ENCODE measurements at places on chromosomes 7 and 10.

- no peak for DNase-seq
Observed at GRCh38 chr7:91374321-91374989, 110.2 kb downstream of the FZD1 start.

DNA sequence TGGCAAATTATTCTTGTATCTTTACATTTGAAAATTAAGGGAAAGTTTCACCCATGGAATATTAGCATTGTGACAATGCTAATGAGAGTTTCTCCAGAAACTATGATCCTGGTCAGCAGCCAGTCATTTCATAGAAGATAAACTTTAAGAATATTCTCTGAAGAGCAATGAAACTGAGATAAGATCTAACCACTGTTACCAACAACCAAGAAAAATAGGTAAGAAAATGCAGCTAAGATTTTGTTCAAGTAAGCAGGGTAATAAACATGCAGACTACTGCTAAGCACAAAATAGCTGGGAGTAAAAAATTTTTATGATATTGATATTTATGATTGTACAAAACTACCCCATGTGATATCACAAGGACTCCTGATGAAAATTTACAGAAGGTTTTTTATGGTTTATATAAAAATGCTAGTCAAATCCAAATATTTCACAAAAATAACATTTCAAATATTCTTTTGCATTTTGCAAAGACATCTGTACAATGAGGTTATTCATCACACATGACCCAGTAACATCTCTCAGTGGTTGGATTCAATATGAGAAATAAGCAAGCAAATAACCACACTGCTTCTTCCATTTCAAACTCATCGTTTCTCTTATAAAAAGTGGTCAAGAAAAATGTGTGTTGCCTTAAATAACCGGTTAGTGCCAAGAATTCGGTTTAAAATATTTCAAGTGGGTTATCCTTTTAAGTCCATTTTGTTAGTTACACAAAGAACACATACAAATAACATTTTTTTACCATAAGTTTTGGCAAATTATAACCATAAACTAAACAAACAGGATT, 251.6 kb downstream of the DIP2C start:
- no peak for DNase-seq

DNA sequence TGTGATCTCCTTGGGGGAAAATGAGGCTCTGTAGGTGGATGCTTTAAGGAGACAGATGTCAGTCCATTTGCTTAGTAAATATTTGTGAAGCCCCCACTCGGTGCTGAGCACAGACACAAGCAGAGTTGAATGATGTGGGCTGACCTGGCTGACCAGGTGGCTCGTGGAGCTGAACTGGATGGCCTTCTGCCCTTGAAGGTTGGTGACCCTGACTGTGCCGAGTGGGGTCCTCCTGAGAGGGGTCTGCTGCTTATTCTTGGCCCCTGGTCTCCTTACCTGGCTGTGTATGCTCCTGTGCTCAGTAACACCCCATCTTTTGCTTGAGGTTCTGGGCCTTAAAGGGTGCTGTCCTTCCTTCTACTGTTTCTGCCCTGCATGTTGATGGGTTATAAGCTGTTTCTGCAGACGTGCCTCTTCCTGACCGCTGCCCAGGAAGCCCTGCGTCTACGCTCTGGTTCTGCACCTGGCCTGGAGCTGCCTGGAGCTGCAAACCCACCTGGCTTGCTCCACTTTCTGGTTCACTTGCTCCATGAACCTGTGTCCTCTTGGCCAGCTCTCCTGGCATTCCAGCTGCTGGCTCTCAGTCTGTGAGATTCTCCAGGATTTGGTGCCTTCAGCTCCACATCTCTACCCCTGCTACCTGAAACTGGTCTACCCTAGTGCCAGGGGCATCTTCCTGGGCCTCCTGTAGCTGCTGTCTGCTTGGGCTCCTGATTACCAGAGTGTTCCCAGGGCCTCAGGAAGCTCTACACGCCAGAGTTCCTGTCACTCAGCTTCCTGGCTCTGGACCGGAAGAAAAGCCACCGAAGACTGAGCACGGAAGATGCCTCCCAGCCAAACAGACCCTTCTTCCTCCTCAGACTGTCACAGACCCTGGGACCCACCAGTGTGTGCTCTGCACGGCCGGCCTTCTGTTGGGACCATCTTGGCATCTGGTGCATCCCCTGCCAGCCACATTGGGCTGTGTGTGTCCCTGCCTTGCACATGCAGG, 76.5 kb downstream of the ADCY1 start:
- DNase-seq = no peak

DNA sequence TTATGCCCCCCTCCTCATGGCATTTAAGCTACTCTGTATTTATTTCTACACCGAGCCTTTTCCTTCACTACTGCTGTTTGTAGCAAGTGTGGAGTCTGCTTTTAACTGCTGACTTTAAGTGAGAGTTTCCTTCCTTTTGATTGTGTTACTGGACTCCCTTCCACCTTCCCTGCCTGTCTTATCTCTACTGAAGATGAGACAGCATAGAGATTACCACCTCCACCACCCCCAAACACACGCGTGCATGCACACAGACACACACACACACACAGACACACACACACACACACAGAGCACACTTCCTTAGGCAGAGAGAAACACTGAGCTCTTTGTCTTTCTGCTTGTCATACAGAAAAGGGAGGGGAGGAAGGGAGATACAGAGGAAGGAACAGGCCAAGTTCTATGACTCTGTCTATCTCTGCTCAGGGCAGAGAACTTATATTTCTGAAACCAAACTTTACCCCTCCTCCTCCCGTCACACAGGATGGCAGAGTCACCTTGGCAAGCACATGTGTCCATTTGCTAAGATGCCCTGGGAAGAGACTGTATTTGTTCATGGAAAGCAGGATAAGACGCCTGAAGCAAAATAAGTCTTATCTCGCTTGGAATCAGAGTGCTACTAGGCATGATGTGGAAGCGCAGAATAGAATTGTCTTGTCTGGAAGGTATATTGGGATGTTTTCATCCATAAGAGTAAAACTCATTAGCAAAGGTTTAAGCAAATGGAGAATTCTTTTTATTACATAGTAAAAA, 81.8 kb upstream of the CAV2 start:
- no peak for DNase-seq

- no peak for DNase-seq
Observed at GRCh38 chr10:88172159-88172558, 308.7 kb downstream of the PTEN start.

DNA sequence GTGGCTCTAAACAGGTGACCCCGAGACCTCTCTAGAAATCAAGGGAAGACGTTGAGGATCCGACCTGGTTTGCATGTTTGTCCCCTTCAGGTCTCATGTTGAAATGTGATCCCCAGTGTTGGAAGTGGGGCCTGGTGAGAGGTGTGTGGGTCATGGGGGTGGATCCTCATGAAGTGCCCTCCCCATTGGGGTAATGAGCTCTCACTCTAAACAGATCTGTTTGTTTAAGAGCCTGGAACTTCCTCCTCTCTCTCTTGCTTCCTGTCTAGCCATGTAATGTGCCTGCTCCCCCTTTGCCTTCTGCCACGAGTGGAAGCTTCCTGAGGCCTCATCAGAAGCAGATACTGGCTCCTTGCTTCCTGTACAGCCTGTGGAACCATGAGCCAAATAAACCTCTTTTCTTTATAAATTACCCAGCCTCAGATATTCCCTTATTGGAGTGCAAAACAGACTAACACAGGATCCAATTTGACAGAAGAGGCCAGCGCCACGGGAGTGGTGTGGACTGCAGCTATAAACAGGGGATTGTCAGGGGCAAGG, 10.8 kb upstream of the POLM start:
- no peak for DNase-seq

DNA sequence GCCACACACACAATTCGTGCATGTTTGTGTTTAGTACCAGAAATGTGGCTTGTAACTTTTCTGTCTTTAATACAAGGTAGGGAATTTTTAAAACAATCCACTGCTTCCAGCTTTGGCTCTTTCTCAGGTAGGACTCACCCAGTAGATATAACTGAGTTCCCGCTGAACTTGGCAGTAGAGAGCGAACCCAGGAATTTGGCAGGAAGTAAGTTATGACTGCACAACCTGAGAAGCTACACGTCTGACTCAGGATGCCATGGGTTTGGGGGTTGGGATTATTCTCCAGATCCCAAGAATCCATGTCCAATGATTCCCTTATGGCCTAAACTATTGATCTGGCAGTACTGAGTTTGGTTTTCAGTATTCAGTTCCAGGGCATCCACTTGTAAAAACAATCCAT, 499.7 kb downstream of the CALN1 start:
- DNase-seq = no peak

- no peak for DNase-seq
Observed at GRCh38 chr10:28967031-28967430, 289.7 kb downstream of the BAMBI start.

- DNase-seq = no peak
Observed at GRCh38 chr7:105743351-105744090, 132.9 kb downstream of the ATXN7L1 start.

GRCh38 chr7:80722616-80723195, 84.3 kb downstream of the CD36 start:
- peak; percentile 91 for DNase-seq

- no peak for DNase-seq
Observed at GRCh38 chr10:6603142-6604125, 23.4 kb upstream of the PRKCQ start.

- peak; percentile 78 for DNase-seq
Observed at GRCh38 chr10:110610308-110610774, 33.8 kb upstream of the RBM20 start.

- DNase-seq = no peak
Observed at GRCh38 chr7:151231080-151231479, 1.2 kb upstream of the CHPF2 start.

GRCh38 chr7:116762971-116763370, 91.0 kb downstream of the MET start:
- DNase-seq = no peak

- no peak for DNase-seq
Observed at GRCh38 chr10:5447611-5448071, 35.3 kb downstream of the NET1 start.

GRCh38 chr7:90749774-90750173, 153.7 kb downstream of the CDK14 start:
- DNase-seq = no peak

DNA sequence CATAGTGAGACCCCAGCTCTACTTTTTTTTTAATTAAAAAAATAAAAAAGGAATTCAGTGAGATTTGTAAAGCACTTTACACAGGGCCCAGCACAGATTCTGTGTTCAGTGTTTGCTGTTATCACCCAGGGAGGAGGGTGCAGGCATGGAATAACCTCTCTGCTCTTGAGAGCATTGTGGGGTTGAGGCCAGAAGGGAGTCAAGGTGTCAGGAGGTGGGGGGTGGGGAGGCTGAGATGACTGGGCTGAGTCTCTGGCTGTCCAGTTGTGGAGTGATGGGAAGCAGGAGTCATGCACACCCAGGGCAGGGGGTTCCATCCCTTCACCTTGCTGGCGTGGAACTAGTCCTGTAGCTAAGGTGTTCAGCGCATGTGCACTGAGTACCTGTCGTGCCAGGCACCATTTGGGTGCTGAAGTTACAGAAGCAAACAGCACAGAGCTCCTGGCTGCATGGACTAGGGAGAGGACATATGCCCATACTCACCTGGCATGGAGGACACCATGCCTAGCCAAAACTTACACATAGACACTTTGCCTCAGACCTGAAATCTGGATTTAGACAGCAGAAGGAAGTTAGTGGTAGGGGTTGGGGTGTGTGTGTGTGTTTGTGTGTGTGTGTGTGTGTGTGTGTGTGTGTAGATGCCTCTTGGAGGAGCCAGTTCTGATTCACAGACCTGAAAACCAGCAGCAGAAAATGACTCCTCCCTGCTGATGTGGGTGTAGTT, 69.2 kb upstream of the LRRC4 start:
- DNase-seq = no peak

DNA sequence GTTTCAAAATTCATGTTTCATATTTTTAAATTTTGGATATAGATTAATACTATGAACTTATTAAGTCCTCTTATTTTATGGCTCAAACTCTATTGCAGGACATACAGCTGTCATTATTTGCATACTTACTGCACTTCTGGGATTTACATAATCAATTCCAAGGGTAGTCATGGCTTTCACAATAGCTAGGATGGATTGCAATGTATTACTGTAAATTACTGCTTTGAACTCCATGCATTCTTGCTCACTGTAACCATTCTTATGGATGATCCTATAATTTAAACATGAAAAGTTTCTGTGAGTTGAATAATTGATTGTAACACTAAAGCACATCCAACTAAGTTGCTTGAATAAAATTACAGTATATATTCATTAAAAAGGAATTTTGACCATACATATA, 23.5 kb downstream of the GNAT3 start:
- no peak for DNase-seq

DNA sequence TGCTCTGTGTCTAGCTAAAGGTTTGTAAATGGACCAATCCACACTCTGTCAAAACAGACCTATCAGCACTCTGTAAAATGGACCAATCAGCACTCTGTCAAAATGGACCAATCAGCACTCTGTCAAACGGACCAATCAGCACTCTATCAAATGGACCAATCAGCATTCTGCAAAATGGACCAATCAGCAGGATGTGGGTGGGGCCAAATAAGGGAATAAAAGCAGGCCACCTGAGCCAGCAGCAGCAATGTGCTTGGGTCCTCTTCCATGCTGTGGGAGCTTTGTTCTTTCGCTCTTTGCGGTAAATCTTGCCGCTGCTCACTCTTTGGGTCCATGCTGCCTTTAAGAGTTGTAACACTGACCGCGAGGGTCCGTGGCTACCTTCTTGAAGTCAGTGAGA, 740.5 kb upstream of the POM121L12 start:
- no peak for DNase-seq

DNA sequence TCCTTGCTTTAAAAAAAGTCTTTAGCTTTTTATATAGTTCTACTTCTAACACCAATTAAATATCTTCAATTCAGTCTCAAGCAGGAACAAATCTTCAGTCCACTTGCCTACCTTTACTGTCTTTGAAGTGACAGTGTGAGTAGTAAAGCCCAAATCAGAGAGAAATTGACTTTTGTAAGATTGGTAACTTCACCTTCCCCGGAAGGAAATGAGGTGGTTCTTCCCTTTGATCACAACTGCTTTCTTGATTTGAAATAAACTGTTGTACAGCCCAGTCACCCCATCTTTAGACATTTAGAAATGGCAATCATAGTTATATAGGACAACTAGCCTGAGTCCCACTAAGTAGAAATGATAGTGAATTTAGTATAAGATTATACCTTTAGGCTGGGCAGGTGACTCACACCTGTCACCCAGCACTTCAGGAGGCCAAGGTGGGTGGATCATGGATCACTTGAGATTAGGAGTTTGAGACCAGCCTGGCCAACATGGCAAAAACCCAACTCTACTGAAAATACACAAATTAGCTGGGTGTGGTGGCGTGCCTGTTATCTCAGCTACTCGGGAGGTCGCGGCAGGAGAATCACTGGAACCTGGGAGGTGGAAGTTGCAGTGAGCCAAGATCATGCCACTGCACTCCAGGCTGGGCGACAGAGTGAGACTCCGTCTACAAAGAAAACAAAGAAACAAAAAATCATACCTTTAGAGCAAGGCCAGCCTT, 4.7 kb downstream of the FAS start:
- DNase-seq = no peak

DNA sequence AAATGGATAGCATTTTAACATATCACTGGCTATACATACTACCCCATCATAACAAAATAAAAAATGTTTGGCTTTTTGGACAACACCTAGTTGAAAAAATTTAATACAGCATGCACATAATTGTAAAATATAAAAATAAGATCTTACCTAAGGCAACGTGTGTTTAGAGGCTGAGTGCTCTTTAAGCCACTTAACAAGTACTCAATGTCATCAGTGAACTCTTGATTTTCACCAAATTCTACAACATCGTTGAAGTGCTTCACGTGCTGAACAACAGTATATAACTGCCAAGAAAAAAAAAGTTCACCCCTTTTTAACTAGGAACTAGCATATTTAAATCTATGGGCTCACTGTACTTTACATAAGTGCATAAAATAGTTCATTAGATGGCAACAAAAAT, 49.5 kb downstream of the WAPL start:
- no peak for DNase-seq

Data from AG08395 (cell line).